ENCODE measurements at places on chromosomes 1 and 21.

DNA sequence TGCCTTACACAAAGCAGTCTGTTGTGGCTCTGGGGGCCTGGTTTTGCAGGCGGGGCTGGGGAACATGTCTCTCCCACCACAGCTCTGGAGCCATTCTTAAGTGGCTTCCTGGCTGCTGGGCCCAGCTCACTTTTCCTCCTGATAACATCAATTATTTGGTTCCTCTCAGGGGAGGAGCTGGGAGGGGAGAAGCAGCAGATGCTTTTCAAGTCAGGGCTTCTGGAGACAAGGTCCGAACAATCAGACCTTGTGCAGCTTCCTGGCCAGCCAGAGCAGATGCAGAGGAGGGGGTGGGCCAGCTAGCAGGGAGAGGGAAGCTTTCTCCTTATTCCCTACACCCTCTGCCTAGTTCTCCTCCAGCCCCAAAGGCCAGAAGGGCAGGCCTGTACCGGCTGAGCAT lies 3.7 kb upstream of the PAQR6 start:
- DNase-seq: no peak

DNA sequence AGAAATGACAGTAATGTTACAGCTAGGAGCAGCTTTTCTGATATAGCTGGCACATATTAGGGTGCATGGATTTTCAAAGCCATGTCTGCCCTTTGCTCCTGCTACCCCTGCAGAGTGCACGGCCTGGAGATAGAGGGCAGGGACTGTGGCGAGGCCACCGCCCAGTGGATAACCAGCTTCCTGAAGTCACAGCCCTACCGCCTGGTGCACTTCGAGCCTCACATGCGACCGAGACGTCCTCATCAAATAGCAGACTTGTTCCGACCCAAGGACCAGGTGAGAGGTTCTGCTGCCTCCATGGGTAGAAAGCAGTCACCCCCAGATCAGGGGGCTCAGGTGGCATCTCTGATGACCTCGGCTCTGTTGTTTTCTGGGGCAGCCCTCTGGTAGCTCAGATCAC lies 9.8 kb downstream of the MTARC1 start:
- no peak for DNase-seq

DNA sequence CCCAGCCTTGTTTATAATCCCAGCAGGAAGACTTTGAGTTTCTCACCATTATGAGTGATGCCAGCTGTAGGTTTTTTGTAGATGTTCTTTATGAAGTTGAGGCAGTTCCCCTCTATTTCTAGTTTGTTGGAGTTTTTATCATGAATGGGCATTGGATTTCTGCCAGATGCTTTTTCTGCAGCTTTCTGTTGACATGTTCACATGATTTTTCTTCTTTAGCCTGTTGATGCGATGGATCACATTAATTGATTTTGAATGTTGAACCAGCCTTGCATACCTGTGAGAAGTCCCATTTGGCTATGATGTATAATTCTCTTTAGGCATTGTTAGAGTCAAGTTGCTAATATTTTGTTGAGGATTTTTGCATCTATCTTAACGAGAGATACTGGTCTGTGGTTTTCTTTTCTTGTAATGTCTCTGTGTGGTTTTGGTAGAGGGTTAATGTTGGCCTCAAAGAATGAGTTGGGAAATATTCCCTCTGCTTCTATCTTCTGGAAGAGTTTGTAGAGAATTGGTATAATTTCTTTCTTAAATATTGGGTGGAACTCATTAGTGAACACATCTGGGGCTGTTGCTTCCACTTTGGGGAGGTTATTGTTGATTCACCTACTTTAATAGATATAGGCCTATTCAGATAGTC lies 33.2 kb downstream of the ZBTB40 start:
- DNase-seq: no peak

DNA sequence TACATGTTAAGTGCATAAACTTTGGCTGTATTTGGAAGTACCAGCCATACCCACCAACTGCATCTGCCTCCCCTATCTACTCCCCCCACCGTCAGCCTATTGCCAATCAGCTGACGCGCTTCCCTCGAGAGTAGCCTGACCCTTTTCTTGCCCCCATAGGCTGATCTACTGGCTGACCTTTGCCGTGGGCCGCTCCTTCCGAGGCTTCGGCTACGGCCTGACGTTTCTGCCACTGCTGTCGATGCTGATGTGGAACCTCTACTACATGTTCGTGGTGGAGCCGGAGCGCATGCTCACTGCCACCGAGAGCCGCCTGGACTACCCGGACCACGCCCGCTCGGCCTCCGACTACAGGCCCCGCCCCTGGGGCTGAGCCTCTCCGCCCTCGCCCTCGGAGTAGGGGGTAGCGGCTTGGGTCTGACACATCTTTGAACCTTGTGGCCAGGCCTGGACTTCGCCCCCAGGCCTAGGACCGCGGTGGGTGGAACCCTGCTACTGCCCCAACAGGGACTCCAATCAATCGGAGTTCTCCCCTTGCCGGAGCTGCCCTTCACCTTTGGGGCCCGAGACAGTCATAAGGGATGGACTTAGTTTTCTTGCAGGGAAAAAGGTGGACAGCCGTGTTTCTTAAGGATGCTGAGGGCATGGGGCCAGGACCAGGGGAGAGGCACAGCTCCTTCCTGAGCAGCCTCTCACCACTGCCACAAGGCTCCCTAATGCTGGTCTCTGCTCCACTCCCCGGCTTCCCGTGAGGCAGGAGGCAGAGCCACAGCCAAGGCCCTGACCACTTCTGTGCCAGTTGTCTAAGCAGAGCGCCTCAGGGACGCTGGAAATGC lies 4.0 kb downstream of the GLMP start:
- no peak for DNase-seq

DNA sequence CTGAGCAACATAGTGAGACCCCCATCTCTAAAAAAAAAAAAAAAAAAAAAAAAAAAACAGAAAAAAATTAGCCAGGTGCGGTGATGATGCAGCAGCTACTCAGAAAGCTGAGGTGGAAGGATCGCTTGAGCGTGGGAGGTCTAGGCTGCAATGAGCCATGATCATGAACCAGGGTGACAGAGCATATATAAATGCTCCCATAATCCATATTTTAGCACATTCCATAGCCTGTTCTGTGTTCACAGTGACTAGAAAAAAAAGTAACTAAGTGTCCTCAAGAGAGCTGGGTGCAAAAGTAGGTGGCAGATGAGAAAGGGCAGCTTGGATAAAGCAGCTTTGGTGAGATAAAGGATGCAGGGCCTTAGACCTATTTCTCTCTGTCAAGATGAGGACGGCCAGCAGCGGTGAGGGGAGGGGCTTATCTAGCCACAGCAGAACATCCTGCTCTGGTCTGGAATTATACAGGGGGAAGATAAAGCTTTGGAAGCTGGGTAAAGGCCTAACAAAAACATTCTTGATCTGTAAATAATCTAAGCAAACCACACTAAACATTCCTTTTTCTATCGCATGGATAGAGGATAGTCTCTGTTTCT lies 205.3 kb downstream of the DAB1 start:
- DNase-seq: no peak
